ENCODE measurements at places on chromosomes 16 and 17.

GRCh38 chr16:31352376-31353115 is 2.4 kb upstream of the ITGAX start:
- DNase-seq, result no peak

DNA sequence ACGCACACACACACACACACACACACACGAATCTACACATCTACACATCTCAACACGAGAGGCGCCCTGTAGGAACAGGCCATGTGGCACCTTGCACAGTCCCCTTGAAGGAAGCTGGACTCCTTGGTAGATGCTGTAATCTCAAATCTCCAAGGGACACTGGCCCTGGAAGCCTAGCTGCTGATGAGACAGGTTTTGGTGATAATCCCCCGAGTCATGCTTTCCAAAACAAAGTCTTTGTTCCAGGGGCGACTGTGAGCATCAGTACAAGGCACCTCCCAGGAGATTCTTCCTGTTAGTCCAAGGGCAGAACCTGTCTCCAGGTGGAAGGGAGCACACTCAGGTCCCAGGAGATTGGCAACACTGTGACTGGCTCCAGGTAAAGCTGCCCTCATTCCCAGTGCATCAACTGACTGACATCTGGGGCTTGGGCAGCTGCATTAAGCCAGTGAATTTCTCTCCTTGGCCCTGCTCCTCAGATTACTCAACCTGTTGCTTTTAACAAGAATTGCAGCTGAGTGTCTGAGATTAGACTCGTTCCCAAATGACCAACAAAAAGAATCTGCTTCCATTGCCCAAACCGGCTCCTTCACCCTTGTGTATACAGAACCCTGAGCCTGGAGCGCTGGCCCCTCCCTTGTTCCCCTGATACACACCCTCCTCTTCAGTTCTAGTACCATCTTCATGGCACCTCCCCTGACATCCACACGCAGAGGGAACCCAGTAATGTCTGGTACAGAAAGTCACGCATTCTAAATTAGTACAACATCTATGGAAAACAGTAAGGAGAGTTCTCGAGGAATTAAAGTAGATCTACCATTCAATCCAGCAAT is 13.9 kb upstream of the TNRC6C start:
- no peak for DNase-seq

DNA sequence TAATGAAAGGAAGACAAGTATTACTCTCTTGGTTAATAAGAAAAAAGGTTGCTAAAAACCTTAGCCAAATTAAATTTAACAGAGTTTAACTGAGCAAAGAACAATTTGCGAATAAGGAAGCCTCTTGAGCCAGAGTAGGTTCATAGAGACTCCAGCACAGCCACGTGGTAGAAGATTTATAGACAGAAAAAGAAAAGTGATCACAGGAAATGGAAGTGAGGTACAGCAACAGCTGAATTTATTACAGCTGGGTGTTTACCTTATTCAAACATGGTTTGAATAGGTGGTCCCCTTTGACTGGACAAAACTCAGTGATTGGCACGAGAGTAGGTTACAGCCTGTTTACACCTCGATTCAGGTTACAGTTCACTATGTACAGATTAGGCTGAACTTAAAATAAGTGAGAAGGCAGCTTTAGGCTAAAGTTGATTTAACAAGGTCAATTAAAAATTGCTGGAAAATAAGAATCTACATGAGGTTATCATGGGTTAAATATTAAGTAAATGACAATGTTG is 3.3 kb upstream of the CCL15 start:
- no peak for DNase-seq

DNA sequence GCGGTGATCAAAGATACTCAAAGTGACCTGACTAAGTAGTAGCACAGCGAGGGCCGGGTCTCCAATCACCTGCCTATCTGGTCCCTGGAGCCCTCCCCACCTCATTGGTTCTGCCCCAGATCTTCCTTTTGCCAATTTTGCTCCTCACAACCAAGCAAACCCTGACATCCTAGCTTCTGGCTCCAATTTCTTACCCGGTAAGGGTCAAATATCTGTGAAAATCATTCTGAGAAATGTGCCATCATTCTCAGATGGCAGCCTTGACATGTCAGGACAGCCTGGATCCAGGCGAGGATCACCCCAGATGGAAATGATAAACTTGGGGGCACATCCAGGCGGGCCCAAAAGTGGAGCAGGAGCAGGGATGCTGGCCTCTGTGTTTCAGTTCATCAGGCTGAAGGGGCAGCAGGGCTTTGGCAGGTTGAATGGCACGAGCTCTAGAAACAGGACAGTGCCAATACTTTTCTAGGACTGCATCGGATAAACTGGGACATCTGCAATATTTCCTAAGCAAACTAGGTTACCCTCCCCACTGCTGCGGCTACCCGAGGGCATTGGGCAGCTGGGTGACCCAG is 83.9 kb downstream of the SHISA6 start:
- DNase-seq, result no peak

DNA sequence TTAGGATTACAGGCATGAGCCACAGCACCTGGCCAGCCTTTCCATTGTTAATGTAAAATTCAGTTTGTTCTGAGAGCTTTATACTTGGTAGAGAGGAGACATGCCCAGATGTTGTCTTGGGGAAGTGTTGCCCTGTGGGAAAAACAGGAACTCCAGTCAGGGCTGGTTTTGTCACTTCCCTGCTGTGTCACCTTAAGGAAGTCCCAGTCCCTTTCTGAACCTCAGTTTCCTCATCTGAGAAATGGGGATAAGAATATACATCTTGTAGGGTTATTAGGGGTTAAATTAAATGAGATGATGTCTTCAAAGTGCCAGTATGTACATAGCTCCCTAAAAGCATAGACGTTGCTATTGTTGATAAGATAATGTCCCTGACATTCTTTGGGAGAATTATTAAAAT is 25.3 kb downstream of the CLEC16A start:
- DNase-seq, result no peak

- DNase-seq, result no peak
These were observed 10.0 kb downstream of the ZACN start for GRCh38 chr17:76088868-76089576.

GRCh38 chr17:20282526-20283308 is 184.6 kb downstream of the LGALS9B start:
- DNase-seq, result no peak

GRCh38 chr17:39165178-39165840 is 652 bp downstream of the ARL5C start:
- DNase-seq, result no peak

DNA sequence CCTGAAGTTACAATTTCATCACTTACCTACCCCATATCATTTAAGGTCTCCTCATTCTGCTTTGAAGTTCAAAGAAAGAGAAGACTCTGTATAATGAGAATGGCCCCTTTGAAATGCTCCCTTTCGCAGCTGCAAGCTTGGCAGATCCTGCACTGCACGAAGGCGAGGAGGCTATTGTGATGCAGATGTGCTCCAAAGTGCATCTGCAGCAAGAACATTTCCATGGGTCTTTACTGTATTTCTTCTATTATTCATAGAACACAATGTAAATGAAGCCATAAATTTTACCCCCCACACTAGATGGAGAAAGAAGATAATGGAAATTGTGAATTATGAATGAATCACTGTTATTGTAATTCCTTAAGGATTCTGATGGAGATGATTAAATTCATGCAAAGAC is 178.7 kb downstream of the CHD9NB start:
- no peak for DNase-seq

DNA sequence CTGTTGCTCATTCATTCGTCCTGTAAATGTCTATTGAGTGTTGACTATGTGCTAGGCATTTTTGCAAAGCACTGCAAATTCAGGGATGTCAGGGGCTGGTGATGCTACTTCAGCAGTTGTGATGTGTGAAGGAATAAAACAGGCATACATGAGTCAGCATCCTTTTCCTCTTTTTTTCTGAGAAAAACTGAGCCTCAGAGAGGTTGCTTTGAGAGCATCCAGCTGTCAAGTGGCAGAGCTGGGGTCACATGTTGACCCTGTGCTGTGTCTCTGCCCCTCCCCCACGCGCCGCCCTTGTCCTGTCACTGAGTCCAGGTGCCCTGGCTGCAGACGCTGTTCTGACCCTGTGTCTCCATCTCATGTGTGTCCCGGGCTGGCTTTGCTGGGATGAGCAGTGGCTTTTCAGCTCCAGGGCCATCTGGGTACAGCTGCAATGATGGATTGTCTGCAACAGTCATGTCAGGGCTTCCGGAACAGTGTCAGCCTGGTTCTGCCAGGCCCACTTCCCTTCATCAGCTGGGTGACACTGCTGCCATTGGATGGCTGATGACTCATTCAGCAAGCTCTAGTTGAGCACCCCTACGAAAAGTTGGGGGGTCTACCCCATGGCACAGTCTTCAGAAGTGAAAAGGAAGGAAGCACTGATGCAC is 14.9 kb downstream of the SEC14L5 start:
- no peak for DNase-seq

Measured in activated CD8-positive, alpha-beta memory T cell treated with anti-CD3 and anti-CD28 coated beads for 4 hours (primary cell).